ENCODE measurements at places on chromosomes 12 and 14.

GRCh38 chr14:103241531-103241930, 92.5 kb upstream of the EIF5 start:
- no peak for DNase-seq

DNA sequence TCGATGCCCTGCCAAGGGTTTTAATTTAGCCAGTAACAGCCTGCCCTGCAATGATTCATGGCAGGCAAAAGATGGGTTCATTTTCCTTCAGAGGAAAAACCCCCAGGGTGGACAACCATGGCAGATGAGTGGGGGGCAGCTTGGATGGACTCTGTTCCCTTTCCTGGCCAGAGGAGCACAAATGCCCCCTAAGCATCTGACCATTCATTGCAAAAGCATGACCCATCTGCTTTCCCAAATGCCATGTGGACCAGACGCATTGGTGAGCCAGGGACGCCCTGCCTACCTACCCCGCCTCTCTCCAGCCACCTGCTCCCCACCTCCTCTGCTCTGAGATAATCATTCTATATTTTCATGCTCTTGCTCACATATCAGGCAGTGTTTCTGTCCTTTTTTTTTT, 281.9 kb downstream of the DPF3 start:
- DNase-seq, result no peak

GRCh38 chr12:54967461-54967860, 17.1 kb downstream of the TESPA1 start:
- DNase-seq, result no peak

GRCh38 chr12:106975993-106976658, 10.8 kb downstream of the MTERF2 start:
- DNase-seq, result no peak

GRCh38 chr12:127811988-127812387, 455.0 kb upstream of the TMEM132C start:
- peak; percentile 13 for DNase-seq

DNA sequence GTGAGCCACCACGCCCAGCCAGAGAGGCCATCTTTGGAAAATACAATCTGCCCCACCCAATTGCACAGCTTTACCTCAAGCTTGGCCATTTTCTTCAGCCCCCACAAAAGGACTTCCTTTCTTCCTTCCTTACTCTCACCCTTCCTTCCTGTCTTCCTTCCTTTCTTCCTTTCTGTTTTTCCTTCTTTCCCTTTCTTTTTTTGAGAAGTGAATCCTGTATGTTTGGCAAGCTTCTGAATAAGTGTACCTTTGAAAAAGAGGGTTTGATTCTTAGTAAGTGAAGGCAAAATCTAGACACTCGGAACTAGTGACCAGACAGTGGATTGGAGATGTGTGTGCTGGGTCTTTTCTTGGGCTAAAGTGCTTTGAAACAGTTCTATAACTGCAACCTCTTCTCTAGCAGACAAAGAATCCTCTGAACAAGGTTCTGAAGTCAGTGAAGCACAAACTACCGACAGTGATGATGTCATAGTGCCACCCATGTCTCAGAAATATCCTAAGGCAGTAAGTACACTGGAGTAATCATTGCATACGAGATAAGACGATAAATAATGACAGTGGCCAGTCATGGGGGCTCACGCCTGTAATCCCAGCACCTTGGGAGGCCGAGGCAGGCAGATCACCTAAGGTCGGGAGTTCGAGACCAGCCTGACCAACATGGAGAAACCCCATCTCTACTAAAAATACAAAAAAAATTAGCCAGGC, 49.5 kb downstream of the SUPT16H start:
- no peak for DNase-seq

DNA sequence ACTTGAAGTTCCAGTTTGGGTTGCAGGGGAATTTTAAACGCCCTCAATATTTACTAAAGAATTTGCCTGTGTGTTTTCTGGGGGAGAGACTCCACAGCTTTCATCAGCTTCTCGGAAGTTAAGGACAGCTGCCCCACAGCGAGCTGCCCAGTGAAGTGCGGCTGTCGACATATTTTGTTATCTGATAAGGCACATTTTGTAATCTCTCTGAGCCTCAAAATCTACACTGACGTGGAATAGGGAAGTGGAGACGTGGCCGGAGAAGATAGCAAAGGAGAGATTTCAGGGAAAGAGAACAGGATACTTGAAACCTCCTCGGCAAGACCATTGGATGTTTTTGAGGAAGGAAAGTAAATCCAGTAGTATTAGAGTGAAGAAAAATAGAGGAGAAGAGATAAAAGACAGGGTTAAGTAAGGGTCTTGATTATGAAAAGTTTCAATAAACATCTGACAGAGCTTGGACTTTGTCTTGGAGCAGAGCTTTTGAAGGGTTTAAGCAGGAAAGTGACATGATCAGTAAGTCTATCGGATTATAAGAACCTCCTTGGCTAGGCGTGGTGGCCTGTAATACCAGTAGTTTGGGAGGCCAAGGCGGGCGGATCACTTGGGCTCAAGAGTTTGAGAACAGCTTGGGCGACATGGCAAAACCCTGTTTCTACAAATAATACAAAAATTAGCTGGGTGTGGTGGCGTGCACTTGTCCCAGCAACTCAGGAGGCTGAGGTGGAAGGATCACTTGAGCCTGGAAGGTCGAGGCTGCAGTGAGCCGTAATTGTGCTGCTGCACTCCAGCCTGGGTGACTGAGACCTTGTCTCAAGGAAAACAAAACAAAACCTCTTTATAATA, 1.1 kb downstream of the POLR3B start:
- no peak for DNase-seq

DNA sequence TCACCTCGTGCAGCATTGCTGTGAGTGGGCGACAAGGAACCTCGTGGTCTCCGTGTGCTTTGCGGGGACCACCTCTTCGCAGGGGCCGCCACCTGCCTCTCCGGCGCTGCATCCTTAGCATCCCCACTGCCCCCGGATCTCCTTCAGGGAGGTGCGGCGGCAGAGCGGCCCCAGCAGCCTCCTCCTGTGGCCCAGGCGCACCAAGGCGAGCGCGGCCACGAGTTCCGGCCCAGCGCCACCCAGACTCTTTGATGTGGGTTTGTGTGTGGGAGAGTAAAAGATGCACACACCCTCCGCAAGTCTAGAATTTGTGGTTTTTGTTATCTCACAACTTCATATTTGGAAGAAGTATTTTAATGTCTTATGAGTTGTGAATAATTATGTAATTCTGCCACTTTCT, 118.8 kb upstream of the DIO3 start:
- DNase-seq, result no peak

GRCh38 chr12:29145372-29146170, 3.5 kb upstream of the FAR2 start:
- no peak for DNase-seq

- DNase-seq, result no peak
Measured at GRCh38 chr12:76813265-76813664, 49.4 kb downstream of the ZDHHC17 start.

- no peak for DNase-seq
Measured at GRCh38 chr12:53866727-53867126, 71.9 kb upstream of the HOXC13 start.

DNA sequence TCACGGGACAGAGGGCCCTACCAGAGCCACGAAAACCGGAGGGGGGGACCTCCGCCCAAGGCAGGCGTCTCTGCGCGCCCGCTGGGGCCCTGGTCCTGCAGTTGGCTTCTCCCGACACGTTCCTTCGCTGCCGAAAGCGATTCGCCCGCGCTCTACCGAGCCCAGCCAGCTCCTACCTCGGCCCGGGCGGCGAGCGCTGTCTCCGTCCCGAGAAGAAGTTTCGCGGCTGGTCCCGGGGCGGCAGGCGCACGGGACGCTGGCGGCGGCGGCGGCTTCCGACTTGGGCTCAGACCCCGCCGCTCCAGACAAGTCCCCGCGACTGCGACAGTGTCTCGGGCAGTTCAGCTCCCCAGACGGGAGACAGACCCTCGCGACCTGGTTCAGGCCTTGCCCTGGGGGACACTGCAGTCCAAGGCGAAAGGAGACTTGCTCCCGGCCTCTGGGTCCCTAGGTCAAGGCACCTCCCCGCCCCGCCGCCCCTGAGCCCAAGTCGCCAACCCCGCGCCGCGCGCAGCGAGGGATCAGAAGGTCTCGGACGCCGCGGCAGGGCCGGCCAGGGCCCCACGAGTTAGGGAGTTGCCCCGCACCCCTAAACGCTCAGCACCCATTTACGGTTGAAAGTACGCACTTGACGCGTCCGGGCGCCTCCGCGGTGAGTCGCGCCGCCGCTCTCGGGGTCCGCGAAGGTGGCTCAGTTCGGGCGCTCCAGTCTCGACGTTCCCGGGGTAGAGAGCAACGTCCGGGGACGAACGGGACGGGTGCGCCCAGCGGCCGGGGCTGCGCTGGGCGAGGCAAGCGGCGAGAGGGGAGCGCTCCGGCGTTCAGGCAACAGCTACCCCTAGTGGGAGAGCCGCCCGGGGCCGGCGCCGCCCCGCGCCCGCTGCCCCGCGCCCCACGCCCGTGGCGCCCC, 1.4 kb upstream of the DIO3 start:
- DNase-seq, result peak; percentile 39

GRCh38 chr12:95411466-95411865, 62.5 kb upstream of the METAP2 start:
- DNase-seq, result no peak

GRCh38 chr14:97657609-97658008, 860.4 kb downstream of the VRK1 start:
- DNase-seq, result no peak

GRCh38 chr14:104091061-104091926, 5.8 kb downstream of the ASPG start:
- no peak for DNase-seq

DNA sequence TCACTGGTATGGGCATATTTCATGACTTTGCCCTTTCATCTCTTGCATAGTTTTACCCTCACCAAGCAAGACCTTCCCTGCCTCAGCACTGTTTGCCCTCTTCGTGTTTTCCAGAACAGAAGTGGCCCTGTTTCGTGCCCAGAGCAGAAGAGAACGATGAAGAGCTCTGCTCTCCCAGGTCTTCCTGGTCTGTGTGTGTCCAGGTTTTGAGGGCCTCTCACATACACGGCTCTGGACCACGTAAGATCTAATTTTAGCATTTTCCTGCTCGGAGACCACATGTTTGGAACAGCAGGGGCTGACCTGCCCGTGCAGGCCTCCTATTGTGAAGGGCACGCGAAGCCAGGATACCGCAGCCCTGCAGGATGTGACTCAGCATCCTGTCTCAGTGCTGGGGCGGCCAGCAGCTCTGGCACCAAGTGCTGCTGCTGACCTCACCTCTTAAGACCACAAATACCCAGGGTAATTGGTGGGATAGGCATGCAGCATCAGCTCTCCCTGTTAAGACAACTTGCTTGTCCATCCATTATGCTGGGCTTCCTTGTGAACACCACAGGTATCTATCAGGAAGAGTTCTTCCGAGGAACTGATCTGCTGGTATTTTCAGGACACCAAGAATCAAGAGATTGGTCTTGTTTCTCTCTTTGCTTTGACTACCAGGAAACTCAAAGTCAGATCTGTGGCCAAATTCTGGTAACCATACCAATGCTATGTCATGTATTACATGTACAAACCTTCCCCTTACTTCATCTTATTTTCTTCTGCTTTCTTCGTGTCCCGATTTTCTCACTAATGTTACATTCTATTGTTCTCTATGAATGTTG, 19.0 kb downstream of the SSH1 start:
- DNase-seq, result peak; percentile 80

GRCh38 chr14:49250109-49250508, 336.1 kb downstream of the RPS29 start:
- DNase-seq, result peak; percentile 74

GRCh38 chr12:102371165-102371564, 109.2 kb downstream of the IGF1 start:
- DNase-seq, result no peak

- no peak for DNase-seq
Measured at GRCh38 chr14:91753501-91754128, 21.7 kb upstream of the CATSPERB start.

DNA sequence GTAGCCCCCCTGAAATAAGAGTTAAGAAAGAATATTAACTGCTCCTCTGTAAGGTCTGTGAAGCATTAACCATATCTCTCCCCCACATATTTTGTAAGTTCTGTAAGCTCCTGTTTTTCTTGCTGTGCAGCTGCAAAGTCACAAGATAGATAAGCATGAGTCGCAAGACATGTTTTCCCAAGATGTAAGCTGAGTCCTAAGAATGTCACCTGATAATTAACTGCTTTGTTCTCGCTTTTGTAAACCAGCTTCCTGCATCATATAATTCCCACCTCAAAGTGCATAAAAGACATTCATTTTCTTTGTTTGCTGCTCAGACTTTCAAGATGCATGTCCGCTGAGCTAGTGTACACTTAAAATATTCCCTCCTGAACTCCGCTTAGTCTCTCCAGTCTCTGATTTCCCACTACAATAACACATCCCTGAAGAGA, 27.0 kb upstream of the PHC1 start:
- no peak for DNase-seq

DNA sequence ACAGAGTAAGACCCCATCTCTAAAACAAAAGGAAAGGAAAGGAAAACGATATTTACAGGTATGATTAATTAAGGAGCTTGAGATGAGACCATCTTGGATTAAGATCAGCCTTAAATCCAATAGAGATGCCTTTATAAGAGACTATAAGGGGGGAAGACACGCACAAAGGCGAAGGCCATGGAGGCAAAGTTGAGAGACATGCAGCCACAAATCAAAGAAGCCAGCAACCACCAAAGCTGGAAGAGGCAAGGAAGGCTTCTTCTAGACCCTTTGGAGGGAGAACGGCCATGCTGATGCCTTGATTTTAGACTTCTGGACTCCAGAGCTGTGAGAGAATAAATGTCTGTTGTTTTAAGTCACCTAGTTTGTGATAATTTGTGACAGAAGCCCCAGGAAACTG, 39.6 kb upstream of the MED13L start:
- DNase-seq, result no peak

GRCh38 chr14:68741839-68742470, 50.9 kb downstream of the ZFP36L1 start:
- DNase-seq, result no peak

DNA sequence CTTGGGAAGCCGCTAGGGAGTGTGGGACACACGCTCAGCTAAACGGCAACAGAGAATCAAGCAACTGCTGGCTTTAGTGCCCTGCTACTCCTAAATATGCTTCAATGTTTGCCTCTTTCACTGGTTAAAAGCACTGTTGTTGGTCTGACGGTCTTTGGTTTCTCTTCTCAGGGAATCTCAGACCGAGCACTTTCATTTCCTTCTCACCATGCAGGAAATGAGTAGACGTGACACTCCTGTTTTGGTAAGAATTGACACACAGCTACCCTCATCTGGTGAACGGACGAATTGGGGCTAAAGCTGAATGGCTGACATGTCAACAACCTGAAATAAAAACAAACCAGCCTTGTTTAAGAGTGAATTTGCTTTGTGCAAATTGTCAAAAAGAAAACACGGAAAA, 57.5 kb upstream of the PIWIL1 start:
- no peak for DNase-seq

DNA sequence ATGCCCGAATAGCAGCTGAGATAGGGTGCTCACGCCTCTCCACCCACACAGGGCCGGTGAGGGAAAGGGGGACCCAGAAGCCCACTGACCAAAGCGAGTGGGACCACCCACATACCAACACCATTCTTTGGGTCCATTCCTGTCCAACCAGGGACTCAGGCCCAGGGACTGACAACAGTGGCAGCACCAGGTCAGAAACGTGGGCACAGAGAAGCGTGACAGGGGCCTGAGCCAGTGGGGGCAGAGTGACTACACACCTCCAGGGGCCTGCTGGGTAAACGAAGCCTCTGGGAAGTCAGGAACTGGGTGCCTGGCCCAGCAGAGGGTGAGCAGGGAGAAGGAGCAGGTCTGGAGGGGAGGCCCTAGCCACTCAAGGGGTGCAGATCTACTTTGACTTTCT, 13.7 kb downstream of the SPRYD3 start:
- no peak for DNase-seq

Measured in T1000 (cell line).